Bronchial epithelial cell (primary cell): ENCODE measurements at places on chromosomes 12 and 14.

GRCh38 chr14:69921052-69921451, 41.8 kb downstream of the SMOC1 start:
- DNase-seq: peak; percentile 39

DNA sequence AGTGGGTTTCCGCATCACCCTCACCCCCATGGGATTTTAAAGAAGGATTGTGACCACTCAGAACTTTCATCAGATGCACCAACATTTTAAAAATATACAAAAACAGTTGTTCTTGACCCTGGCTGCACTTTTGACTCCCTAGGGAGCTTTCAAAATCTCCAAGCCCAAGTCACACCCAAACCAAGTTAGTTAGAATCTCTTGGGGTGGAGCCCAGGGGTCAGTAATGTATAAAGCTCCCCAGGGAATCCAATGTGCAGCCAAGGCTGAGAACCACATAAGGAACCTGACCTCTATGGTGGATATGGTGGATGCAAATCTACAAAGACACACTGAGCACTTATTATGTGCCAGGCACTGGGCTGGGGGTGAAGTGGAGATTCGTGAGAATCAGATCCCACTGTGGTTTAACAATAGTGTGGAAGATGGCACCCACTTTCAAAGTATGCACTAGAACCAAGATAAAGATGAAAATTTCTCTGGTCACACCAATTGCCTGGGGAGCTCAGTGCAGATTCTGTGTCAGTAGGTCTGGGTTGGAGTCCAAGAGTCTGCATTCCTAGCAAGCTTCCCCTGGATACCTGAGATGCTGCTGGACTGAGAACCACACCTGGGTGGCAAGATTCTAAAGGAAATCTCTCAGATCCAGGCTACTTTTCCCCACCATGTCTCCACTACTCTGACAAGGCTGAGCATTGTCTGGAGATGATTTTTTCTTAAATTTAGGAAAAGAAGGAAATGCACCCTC, 18.9 kb upstream of the CMKLR1 start:
- DNase-seq: no peak

- DNase-seq: no peak
These were observed 10.6 kb upstream of the TNFAIP2 start for GRCh38 chr14:103112400-103113243.

DNA sequence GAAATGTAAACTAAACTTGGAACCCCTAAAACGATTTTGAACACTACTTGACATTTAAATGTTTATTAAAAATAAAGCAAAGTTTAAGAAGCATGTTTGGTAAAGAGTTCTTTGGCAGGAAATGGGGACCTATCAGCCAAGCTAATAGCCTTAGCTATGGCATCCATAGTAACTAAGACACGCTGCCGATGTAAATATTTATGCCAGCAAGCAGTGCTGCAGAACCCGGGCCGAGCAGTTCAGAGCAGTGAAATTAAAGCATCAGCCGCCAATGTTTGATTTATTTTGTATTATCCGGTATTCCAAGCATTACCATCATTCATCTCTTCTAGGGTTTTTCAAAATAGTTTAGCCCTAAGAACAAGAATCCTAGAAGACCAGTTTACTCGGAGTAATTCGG, 61.6 kb downstream of the PPP2R5C start:
- peak; percentile 26 for DNase-seq

DNA sequence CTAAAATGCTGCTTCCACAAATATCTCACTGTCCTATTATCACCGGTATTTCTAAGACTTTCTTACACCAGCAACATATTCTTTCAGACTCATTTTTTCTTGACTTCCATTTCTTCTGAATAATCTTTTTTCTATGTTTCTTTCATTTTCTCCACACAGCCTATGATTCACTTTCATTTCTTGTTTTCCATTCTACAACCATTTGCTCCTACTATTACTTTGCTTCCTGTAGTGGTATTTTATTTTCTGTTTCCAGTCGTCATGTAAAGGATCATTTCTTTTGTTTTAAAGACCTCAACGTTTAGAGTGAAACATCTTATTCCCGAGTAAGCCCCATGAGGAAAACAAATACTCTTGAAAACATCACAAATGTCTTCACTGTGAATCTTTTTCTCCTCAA, 182.2 kb upstream of the MDGA2 start:
- no peak for DNase-seq

DNA sequence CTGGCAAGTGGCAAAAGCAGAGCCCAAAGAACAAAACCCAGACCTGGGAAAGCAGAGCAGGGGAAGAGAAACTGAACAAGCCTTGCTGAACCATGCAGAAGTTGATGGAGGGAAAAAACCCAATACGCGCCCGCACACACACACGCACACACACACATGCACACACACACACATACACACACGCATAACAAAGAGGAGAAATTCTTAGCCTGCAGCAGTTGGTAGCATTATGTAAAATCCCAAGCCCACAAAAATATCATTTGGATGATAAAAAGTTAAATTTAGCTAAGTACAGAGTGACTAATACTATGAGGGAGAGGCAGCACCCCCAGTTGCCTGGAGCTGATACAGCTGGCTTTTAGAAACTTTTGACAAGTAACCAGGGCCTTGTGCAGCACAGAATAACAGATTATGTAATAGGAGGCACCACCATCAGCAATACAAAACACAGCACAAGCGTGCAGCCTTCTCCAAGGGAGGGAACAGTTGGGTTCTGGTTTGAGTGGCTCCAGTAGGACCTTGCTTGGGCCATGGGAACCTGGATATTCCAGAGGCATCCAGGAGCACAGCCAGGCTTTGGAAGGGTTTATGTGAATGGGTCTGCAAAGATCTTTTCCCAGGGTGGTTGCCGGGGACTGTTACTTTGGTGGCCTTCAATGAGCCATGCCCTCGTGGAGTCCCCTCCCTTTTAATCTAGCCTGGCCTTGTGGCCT, 35.3 kb downstream of the PITPNM2 start:
- no peak for DNase-seq

DNA sequence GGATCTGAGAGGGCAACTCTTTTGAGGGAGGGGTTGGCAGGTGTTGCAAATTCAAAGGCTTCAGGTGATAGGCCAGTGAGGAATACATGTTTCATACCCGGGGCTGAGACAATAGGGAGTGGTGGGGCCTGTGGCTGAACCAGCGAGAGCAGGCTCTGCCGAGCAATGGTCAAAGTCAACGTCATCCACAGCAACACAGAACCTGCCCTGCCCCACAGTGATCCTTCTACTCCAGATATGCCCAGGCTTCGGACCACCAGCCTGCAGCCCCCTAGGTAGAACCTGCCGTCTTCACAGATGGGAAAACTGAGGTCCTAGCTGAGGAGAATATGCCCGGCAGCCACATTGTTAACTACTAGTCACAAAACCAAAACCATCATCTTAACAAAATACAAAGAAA, 4.1 kb downstream of the SERPINA1 start:
- no peak for DNase-seq

DNA sequence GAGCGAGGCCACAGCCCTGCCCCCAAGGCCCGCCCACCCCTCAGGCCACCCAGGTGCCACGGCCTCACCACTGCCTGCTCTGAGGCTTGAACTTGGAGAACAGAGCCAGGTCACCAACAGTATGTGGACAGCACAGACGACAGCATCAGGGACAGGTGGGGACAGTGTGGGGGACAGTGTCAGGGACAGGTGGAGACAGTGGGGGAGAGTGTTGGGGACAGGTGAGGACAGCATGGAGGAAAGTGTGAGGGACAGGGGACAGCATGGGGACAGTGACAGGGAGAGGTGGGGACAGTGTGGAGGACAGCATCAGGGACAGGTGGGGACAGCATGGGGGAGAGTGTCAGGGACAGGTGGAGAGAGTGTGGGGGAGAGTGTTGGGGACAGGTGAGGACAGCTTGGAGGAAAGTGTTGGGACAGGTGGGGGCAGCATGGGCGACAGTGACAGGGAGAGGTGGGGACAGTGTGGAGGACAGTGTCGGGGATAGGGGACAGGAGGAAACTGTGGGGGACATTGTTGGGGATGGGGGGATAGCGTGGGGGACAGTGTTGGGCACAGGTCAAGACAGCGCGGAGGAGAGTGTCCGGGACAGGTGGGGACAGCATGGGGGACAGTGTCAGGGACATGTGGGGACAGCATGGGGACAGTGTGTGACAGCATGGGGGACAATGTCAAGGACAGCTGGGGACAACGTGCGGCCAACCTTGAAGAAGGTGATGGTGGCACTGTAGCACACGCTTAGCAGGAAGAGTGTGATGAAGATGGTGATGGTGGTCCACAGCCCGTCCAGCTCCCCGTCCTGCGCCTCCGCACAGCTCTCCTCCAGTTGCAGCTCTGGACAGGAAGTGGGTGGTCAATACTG, 114.9 kb downstream of the TMEM121 start:
- DNase-seq: no peak

- peak; percentile 71 for DNase-seq
These were observed 95.9 kb upstream of the PPP2R5C start for GRCh38 chr14:101665478-101666078.

DNA sequence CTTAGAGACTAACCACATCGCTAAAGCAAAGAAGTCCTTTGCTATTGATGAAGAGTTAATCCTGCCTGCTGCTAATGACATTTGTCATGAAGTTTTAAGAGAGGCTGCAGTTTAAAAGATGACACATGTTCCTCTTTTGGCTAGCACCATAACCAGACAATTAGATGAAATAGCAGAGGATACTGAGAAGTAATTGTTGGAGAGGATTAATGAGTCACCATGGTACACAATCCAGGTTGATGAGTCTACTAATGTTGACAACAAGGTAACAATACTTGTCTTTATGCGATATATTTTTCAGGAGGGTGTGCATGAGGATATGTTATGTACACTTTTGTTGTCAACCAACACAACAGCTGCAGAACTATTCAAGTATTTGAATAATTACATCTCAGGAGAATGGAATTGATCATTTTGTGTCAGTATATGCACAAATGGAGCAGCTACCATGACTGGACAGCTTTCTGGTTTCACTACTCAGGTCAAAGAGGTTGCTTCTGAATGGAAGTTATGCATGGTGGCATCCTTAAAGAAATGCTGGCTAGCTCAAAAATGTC, 56.7 kb downstream of the LRRIQ1 start:
- peak; percentile 72 for DNase-seq
